ENCODE measurements at places on chromosomes 7 and 10. TPM values are rescaled to one million over a fixed set of nuclear protein-coding genes. Genes with fewer than 3 reads are reported as not detected.

Gene PRRT4
- polyA plus RNA-seq: 0.12 TPM

Gene SPDYE5
- 0.06 TPM for polyA plus RNA-seq

Gene CRYGN
- polyA plus RNA-seq: not detected

Gene C10orf105
- 0.34 TPM for polyA plus RNA-seq

Gene ZNF117
- polyA plus RNA-seq: 12.2 TPM

Gene ACTR3C
- polyA plus RNA-seq: 8.1 TPM

Gene CAPZA2
- polyA plus RNA-seq: 148 TPM
